Brain pericyte (primary cell): ENCODE measurements at places on chromosomes 5 and 9.

GRCh38 chr5:38376404-38376803 lies 118.0 kb downstream of the EGFLAM start:
- DNase-seq = no peak

DNA sequence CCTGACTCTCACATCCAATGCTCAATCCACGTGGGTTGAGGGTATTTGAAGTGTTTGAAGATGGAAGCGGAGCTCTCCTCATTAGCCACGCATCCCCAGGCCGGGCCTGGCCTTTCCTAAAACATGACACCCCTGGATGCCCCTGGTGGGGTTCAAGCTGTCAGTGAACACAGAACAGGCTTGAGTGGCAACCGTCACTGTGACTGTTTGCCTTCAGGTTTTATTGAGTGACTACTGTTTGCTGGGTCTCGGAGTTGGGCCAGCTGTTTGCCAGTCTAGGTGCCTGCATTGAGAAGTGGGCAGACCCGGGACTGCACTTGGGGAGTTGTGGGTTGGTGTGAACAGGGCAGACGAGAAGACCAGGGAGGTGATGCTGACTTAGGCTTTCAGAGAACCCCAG lies 7.8 kb upstream of the OLFM1 start:
- DNase-seq = no peak

GRCh38 chr9:103261951-103262350 lies 266.8 kb downstream of the CYLC2 start:
- no peak for DNase-seq

DNA sequence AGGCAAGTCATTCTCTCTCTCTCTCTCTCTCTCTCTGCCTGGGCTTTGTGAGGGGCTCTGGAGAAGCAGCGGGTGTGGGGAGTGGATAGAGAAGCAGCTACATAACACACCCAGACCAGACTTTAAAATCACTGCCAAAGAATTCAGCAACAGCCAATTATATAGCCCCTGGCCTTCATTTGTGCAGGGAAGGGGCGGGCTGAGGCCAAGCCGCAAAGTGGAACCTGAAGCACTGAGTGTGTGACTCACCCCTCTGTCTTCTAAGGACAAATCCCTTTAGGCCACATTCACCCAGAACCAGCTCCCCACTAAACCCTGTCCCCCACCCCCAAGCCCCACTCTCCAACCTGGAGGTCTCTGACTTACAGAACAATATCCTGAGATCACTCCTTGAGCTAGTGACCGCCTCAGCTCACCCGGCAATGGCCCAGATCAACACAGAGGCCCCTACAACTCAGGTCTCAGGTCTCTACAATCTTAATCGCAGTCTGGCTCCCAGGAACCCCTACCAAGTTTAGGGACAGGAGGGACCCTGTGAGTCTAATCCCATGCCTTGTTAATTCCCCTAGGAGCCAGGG lies 6.0 kb downstream of the B4GALT1 start:
- DNase-seq = peak; percentile 58

DNA sequence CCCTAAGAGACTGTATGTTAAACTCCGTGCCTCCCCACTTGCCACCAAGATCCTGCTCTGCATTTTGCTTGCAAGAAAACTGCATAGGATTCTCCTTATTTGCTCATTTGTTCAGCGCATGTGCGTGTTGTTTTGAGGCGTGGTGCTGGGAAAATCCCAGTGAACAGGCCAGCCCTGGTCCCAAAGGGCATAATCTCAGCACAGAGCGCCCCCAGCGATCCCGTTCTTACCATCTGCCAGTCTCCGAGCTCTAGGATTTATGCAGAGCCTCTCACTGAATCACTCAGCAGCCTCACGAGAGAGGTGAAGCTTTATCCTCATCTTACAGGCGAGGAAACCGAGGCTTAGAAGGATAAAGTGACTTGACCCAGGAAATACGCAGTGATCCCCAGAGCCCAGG lies 11.5 kb downstream of the PRRX2 start:
- DNase-seq = no peak

DNA sequence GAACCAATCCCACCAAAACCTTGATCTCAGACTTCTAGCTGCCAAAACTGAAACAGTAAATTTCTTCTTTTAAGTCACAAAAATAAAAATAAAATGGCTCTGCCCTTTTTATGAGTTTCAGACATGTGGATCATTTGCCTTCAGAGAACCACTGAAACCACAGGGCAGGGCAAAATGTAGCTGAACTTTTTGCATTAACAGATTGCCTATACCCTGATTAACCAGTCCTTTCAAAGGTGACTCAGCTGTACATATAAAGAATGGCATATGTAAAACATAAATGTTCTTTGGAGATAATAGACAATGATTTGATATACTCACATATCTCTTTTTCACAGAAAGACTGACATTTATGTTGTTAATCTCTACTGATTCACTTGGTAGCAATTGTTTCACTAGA lies 187.1 kb upstream of the GRIN3A start:
- no peak for DNase-seq

DNA sequence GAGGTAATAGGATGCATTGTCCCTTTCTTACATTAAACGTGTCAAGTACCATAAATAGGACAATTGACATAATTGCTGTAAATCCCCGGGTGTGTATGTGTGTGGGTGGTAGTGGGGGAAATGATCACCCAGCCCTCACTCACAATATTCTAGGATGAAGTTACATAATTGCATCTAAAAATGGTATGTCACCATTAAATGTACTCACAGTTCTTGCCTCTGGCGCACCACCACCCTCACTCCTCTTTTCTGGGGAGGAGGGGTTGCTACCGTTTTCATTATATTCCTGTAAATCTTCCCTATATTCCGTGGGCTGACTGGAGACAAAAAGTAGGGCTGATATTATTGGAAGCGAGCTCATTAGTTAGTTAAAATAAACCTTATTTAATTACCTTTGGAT lies 563.8 kb downstream of the TLR4 start:
- DNase-seq = no peak

DNA sequence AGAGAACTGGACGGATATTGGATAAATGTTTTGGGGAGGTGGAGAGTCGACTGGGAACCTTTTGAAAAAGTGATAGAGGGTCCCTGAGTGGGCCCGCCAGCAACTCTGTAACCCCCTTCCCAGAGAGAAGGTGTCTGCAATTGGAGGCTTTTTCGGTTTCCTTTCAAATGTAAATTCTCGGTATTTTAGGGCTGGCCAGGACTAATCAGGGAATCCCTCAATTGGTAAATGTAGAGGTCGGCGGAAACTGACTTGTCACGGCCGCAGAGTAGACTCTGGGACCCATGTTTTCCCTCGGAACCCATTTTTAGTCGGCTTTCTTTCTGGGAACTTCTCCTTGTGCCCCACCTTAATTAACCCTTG lies 524 bp downstream of the CCNB1 start:
- DNase-seq = no peak

DNA sequence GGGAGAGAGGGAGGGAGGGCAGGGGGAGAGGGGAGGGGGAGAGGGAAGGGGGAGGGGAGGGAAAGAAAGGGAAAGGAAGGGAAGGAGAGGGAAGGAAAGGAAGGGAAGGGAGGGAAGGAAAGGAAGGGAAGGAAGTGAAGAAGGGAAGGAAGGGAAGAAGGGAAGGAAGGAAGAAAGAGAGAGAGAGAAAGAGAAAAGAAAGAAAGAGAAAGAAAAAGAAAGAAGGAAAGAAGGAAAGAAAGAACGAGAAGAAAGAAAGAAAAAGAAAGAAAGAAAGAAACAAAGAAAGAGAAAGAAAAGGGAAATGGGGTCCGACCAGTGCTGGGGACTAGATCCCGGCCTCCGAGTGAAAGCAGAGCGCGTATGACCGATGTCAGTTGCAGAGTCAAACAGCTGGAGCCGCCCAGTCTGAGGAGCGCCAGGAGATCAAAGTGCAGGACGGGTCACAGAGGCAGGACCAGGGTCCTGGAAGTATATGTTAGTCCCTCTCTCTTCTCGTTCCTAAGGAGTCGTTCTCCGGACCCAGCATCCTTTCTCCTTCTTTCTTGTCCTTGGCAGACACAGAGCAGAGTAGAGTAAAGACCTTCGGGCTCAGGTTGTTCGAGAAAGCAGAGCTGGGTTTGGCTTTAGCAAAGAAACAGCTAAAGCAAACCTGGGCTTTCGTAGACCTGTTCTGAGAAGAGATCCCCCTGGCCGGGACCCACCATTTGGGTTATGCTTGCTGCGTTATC lies 305.4 kb upstream of the MSX2 start:
- no peak for DNase-seq

DNA sequence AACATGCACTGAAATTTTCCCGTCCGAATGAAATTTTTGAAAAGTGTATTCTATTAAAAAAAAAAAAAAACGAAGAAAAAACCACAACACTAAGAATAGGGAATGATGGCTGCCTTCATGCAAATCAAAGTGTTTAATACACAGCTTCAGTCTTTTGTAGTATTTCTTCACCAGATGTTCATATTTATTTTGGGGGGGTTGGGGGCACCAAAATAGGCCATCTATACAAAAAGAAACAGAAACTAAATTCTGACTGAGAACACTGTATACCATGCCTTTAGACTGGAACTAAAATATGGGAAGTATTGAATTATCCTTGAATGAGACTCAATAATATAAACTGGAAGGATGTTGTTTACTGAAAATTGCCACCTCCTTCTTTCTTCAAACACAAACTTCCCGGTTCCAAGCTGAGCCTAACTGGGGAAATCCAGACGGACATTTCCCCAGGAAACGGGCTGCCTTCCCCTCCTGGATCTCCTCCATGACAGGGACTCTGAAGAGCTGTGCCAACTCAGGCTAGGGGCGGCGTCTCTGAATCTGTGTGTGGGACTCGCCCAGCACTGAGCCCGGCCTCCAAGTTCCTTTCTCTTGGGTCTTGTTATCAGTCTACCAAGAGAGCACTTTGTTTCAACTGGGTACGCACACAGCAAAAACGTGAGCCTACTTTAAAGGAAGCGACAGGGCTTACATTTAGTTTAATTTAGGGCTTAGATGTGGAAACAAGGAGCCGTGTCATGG lies 511.3 kb upstream of the ADAMTS16 start:
- DNase-seq = no peak

GRCh38 chr5:139371482-139372435 lies 11.3 kb downstream of the SLC23A1 start:
- DNase-seq = no peak

DNA sequence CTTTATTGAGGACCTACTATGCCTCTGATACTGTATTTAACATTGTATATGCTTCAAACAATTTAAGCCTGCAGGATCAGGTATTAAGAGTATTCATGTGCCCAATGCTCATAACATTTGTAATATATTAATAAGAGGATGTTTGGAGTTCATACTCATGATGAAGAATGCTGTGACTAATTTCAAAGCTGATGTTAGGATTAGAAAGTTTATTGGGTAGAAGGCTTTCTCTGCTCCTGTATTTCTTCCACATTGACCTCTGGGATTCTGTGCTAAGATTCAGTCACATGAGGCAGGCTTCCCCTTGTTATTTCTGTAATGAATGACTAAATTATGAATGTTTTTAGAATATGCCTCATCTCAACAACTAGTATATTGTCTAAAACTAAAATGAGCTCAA lies 456.4 kb downstream of the NFIB start:
- no peak for DNase-seq

- DNase-seq = no peak
These were observed 59.8 kb downstream of the KCNT1 start for GRCh38 chr9:135761845-135762168.

DNA sequence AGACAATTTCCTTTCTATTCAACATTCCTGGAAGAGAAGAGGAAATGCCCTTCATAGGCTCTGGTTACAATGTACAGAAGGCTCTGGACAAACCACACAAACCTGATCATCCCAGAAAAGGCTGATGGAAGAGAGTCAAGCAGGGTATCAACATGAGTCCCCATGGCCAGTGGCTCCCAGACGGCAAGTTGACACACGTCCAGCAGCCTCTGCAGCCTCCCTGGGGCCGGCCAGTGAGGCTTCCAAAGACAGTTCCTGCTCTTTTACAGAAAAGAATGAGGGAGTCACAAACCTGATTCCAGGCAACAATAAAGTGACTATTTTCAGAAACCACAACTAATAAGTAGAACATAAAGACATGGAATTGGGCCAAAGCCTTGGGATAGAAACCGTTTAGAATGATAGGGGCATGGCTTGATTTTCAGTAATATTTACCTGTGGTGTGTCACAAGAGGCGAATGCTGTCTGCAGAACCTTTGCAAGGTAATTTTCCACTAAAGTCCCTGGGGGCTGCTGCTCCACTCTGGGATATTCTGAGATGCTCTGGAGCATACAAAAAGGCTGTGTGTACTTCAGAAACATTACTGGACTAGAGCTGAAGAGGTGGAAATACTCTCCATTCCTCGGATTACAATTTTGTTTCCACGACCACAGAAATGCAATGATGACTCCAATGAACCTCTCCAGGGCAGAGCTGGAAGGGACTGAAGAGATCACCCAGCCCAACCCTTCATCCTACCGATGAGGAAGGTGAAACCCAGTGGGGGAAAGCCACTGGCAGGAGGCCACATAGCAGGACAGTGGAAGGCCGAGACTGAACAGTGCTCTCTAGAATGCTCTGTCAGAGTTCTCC lies 10.4 kb downstream of the MED27 start:
- DNase-seq = no peak

- DNase-seq = no peak
These were observed 315.6 kb downstream of the PRR16 start for GRCh38 chr5:120779674-120780073.

GRCh38 chr9:93674580-93675335 lies 98.4 kb downstream of the PHF2 start:
- DNase-seq = no peak

GRCh38 chr9:99778308-99778707 lies 43.4 kb upstream of the NR4A3 start:
- peak; percentile 55 for DNase-seq

DNA sequence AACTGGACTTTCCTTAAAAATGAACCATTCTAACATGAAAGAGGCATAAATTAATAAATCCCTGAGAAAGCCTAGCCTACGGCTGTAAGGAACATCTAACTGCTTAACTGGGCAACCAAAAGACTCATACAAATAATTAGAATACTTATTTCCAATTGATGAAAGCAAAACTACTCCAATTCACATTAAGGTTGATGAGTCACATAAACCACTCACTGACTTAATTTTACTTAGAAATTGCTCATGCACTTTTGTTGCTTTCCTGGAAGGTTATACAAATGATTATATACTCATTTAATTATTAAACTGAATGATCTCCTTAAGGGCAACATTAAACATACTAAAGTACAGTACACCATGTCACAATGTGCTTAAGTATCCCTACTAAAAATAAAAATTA lies 101.9 kb downstream of the NFIB start:
- DNase-seq = no peak

GRCh38 chr5:108528655-108529054 lies 146.8 kb upstream of the FBXL17 start:
- no peak for DNase-seq

- no peak for DNase-seq
These were observed 3.9 kb upstream of the GNAQ start for GRCh38 chr9:78035383-78035993.

DNA sequence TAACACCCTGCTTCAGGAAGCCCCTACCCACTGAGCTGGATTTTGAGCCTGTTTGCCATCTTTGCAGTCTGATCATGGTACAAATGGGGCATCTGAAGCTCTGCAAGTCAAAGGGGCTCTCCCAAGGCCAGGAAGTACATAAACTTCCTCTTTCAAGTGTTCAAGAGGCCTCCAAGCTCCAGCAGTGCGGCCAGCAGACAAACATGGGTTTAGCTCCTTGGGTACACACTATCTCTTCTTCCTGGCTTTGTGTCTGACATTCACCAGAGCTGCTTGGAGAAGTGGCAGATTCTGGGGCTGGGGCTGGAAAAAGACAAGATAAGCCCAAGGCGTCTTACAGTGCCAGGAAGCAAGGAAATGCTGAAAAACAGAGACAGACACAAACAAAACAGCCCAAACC lies 34.1 kb downstream of the LAMC3 start:
- no peak for DNase-seq

GRCh38 chr9:120532475-120532874 lies 47.5 kb downstream of the CDK5RAP2 start:
- DNase-seq = no peak
